Mammary epithelial cell (primary cell): ENCODE measurements at places on chromosomes 12 and 14. TPM values are rescaled to one million over a fixed set of nuclear protein-coding genes. Genes with fewer than 3 reads are reported as not detected.

The HOXC6 gene
- 4.2 TPM for polyA plus RNA-seq

The RIMKLB gene
- 12.9 TPM for polyA plus RNA-seq

The FGF6 gene
- not detected for polyA plus RNA-seq

The OR6C74 gene
- polyA plus RNA-seq = not detected

The NOXRED1 gene
- 0.09 TPM for polyA plus RNA-seq

The CPM gene
- 0.73 TPM for polyA plus RNA-seq

The RTL1 gene
- not detected for polyA plus RNA-seq

The AMN gene
- not detected for polyA plus RNA-seq

The PAH gene
- not detected for polyA plus RNA-seq

The PPP1R1A gene
- polyA plus RNA-seq = not detected

The DLGAP5 gene
- 18.1 TPM for polyA plus RNA-seq

The PDZRN4 gene
- not detected for polyA plus RNA-seq

The ANKRD33 gene
- not detected for polyA plus RNA-seq

- no peak for DNase-seq
Observed at GRCh38 chr12:45934956-45935355, 55.4 kb downstream of the SCAF11 start.

DNA sequence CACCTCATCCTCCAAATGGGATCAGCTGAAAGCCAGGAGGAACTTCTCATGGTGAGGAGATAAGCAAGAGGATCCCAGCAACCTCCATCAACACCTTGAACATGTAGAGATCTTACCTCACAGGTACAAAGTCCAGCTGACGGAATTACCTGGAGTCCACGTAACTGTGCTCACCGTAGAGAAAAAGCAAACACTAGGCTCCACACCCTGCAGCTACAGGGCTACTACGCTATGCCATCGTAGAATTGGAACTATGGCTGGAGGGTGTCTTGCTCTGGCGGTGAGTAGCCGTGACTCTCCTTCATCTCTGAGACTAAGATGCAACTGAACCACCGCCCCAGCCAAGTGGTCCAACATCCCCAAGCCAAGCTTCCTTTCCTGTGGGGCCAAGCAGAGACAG lies 50.5 kb downstream of the CRY1 start:
- DNase-seq = no peak

DNA sequence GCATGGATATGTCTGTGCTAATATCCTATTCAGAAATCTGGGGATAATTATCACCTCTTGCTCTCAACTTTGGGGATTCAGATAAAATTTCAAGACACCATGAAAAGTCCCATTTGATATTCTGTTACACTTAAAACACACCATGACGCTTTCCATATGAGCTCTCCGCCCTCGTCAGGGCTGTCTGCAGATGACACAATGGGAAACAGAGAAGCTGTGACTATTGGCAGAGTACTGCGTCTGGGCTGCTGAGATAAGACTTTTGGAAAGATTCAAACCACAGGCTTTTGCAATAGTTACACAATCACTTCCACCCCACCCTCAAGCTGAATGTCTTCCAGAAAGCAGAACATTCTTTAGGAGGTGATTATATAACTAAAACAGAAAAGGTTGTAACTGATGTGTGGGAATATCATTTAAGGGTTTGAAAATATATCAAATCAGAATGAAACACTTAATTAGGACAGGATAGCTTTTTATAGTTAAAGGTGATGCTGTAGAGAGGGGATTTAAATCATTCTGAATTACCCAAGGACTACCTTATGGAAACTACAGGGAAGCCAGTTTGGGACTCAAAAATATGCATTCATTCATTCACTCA lies 75.3 kb upstream of the TMPO start:
- peak; percentile 81 for DNase-seq

DNA sequence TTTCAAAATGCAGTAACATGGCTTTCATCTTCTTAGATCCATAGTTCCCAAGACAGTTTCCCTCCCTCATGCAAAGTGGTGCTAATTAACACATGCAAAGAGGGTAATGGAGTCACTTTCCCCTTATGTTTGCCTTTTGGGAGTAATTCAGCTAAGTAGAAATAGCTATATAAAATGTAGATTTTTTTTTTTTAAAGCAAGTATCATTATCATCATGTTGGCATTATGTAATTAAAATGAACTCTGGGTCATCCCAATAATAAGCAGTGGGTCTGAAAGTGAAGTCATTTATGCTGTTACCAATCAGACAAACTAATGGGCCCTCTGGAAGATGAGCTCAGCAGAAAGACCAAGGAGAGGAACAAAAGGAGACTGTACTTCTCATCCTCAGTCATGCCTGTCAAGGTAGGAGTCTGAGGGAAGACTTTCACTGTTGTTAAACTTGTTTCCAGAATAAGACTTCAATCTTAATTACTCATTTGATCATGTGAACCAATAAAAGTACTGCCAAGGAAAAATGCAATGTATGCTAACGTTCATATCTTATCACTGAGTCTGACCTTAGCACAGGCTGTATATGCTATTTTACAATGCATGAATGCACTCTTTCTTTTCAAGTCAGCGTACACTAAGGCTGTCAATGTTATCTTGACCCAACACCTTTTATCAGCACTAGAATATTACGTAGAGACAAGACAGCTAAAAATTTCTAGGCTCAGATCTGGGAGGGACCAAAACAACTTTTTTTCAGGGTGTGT lies 26.8 kb downstream of the AREL1 start:
- peak; percentile 16 for DNase-seq

DNA sequence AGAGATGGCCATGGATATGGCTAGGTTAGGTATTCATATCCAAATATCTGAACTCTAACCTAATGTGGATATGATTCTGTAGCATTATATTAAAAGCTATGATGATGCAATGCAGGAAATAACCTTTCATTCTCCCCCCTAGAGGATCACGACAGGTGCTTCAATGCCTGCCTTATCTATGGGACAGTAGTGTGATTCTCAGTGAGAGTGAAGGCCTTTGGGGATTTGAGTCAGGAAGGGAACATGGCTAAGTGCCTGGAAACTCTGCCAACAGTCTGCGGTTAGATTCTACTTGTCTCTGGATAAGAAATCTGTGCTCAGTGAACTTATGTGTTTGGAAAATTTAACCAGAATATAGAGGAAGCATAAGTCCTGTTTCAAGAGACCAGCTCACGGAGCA lies 81.8 kb downstream of the SLC38A1 start:
- DNase-seq = peak; percentile 72

GRCh38 chr14:81009346-81009745 lies 53.9 kb downstream of the TSHR start:
- no peak for DNase-seq

GRCh38 chr12:16325426-16325825 lies 22.0 kb upstream of the MGST1 start:
- DNase-seq = no peak

DNA sequence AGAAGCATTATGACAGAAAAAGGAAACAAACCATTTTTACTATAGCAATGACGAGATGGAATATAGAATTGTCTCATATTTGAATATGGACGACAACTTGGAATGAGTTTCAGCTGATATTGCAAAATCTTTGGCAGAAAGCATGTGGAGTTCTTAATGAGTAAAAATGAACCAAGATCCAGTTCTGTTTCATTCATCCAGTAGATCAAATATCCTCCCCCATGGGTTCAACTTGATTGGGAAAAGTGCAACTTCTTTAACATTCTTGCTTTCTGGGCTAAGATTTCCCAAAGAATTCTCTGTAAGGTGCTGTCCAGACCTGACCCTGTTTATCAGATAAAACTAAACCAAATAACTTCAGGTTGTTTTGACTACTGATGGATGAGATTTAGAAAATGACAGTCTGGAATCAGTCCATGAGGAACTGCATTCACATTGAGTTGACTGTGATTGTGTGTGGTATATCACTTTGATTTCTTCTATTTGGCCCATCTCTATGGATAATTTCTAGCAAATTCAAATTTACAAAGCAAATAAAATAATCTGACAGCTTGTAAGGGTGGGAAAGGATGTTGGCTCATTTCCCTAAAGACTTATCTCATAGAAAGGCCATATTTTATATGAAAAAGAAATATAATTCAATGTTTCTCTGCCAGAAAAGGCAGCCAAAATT lies 267.4 kb downstream of the ADAMTS20 start:
- peak; percentile 58 for DNase-seq

GRCh38 chr12:111352296-111352993 lies 16.4 kb downstream of the PHETA1 start:
- no peak for DNase-seq

DNA sequence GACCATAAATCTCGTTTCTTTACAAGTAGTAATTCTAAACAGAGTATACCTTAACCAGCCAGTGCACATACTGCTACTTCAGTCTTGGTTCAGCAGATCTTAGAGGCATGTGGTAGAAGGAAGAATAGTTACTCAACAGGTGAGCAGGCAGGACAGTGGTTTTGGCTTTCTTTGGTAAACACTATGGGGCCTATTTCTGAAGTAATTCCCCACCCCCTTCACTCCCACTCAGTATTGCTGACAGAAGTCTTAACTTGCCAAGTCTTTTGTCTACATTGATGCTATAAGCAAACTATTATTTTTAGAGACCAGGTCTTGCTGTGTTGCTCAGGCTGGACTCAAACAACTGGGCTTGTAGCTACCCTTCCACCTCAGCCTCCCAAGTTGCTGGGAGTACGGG lies 68.5 kb downstream of the FBXO34 start:
- peak; percentile 82 for DNase-seq

DNA sequence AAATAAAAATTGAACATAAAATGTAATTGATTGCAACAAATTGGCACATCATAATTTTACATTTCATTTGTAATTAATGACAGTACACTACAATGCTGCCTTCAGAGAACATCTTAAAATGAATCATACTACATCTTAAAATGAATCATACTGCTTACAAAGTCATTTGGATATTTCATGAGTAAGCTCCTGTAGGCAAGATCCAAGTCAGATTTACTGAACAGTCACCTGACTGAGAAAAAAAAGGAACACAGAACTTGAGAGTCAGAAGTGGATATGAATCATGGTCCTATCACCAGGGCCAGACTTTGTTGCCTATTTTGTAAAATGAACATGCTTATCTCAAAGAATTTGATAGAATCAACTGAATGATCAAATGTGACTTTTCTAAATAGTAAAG lies 32.7 kb upstream of the FBLN5 start:
- peak; percentile 93 for DNase-seq

DNA sequence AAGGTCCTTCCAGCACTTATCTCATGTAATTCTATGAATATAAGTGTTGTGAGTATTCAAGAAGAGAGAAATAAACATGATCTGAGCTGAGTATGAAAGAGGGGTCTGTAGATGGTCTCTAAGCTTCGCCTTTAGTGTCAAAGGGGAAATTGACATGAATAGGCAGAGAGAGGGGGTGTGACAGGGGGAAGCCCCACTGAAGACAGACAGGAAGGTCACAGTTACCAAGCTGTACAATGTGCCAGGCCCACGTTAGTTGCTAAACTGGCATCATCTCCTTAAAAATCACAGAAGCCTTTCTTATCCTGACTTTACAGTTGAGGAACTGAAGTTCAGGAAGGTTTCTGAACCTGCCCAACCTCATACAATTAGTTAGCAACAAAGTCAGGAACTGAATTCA lies 7.6 kb downstream of the ARHGEF40 start:
- no peak for DNase-seq

DNA sequence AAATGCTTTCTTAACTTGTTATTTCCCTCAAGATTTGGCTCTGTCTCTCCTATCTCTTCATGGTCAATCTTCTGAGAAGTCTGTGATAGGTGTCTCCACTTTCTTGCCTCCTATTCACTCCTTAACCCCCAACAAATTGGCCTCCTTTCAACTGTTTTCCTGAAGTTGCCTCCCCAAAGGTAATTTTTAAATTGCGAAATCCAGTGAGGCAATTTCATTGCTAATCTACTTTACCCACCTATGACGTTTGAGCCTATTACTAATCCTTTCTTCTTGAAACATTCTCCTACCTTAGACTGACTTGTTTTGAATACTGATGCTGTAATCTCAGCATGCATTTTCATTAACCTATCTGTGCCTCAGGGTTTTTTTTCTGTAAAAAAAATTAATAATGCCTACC lies 6.0 kb upstream of the KCNH5 start:
- peak; percentile 68 for DNase-seq

DNA sequence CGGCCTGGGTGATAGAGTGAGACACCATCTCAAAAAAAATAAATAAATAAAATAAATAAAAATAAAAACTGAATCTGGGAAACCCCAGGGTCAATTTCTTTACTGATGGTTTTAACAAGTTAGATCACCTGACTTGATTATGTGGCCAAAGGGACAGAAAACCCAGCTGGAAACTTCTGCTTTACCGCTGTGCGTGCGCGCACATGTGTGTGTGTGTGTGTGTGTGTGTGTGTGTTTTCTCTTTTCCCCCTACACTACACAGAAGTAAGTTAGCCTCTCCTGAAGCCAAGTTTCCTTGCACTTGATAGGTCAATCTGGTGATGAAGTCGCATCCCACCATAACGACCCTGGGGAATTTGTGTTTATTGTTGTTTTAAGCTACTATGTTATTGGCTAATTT lies 105.3 kb upstream of the AMN1 start:
- no peak for DNase-seq

- no peak for DNase-seq
Observed at GRCh38 chr12:80018119-80018518, 81.2 kb upstream of the OTOGL start.

DNA sequence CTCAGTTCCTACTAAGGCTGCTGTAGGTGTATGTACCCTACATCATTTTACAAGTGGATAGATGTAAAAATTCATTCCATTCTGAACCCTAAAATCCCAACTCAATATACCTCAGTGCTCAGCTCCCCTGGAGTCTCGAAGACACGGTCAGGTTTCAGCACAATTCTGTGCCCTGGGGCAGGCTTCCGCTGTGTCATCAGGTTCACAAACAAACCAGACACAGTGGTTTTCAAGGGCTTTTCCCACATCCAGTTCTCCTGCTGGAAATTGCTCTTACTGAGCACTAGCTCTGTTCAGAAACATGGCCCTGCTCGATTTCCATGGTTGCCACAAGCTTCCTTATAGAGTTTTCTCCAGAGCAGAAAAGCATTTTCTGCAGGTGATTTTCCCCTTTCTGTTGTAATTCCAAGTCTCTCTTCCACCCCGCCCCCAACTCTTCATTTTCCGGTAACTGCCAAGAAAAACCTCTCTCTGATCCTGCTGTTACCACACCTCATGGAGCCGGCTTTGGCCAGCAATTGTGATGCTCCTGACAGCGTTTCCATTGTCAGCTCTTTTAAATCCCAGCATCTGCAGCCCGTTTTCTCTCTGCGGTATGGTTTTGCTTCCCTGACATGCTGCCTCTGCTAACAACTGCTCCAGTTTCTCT lies 483.0 kb upstream of the CCDC196 start:
- peak; percentile 67 for DNase-seq

GRCh38 chr12:55995366-55995765 lies 1.7 kb upstream of the SUOX start:
- DNase-seq = no peak

DNA sequence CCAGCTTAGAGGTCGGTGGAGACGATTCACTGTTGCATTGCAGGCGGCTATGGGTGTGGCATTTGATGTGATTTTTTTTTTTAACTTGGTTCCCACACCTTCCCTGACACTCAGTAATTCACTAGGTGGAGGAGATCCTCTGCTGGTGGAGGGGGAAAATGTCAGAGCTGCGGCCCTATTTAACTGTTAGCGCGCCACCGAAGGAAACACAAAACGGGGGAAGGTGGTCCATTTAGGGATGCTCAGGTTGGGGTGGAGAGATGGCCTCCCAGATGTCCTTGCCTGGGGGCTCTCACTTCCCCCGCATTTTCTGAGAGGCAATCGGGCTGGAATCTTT lies 4.3 kb upstream of the HOXC12 start:
- no peak for DNase-seq
